ENCODE measurements at places on chromosomes 6 and 20.

DNA sequence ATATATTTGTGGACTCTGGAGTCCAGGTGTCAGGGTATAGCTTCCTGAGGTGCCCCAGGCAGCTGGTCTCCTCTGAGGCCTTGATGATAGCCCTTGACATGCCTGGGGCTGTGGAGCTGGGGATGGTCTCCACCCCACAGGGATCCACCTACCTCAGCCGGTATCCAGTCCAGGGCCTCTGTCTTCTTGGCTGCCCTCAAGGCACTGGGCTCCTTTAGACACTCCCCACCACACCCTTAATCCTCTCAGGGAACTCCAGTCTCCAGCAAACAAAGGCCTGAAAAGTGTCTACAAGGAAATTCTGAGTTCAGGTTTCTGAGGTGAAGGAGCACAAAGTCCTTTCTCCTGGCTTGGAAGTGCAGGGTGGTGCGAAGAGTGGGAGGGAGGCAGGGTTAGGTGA lies 44.6 kb upstream of the DDR1 start:
- no peak for DNase-seq

GRCh38 chr20:4150070-4150441 lies 134.7 kb upstream of the RNF24 start:
- DNase-seq, result no peak

GRCh38 chr6:90467546-90467945 lies 119.3 kb downstream of the MAP3K7 start:
- no peak for DNase-seq

GRCh38 chr6:10449751-10450150 lies 34.9 kb upstream of the TFAP2A start:
- DNase-seq, result no peak

- DNase-seq, result no peak
These were observed 84.3 kb downstream of the CTNNBL1 start for GRCh38 chr20:37777988-37778659.

Measured in AML-193 (cell line).